ENCODE measurements at places on chromosomes 1 and 21.

DNA sequence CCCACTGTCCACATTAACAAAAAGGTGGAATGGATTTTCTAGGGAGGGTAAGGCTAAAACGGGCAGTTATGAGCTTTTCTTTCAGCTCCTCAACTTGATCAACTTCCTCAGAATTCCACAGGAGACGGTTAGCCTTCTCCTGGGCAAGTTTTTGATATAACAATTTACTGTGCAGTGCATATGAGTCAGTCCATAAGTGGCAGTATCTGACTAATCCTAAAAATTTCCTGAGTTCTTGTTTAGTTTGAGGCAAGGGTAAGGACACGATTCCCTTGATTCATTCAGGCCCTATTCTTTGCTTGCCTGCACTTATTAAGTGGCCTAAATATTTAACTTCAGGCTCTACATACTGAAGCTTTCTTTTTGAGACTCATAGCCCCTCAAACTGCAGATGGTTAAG, 6.2 kb upstream of the AADACL3 start:
- no peak for DNase-seq

DNA sequence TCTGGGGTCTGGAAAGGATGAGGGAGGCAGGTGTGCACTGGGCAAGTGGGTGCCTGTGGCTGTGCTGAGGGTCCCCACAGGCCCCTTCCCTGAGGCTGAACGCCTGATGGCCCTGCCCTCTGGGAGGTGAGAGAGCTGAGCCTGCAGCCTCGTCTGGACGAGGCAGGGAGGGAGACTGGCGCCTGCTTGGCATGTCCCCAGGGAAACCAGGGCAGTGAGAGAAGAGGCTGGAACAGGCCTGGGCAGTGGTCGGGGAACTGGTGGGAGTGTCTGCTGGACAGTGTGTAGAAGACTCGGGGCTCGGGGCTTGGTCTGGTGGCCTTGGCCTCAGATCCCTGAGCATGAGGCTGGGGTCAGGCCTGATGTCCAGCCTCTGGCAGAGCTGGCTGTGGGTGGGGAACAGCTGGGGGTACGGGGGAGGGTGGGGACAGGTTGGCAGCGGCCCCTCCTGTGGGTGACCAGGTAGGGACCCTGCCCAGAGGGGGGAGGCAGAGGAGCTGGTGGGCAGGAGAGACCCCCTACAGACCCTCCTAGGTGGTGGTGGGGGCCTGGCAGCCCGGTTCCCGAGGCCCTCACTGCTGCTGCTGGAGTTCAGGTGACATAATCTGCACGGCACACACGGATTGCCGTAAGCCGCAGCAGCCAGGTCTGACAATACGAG, 30.8 kb upstream of the PLCH2 start:
- DNase-seq = no peak

- no peak for DNase-seq
Measured at GRCh38 chr1:204080163-204080903, 7.4 kb downstream of the SOX13 start.

- no peak for DNase-seq
Measured at GRCh38 chr21:42489006-42489563, 6.9 kb downstream of the RSPH1 start.

- no peak for DNase-seq
Measured at GRCh38 chr1:54352755-54353154, 53.4 kb downstream of the SSBP3 start.

GRCh38 chr1:87956750-87957149, 628.1 kb downstream of the LMO4 start:
- no peak for DNase-seq

- no peak for DNase-seq
Measured at GRCh38 chr1:17834561-17835100, 79.5 kb downstream of the ACTL8 start.

GRCh38 chr1:205382561-205382960, 25.8 kb upstream of the KLHDC8A start:
- no peak for DNase-seq

- DNase-seq = no peak
Measured at GRCh38 chr1:74010206-74010605, 187.8 kb downstream of the LRRIQ3 start.
